ENCODE measurements at places on chromosomes 4 and X.
A peak's percentile ranks its signal among the peaks of the same experiment; 100 is the strongest.

GRCh38 chr4:40731792-40732245 lies 17.9 kb upstream of the NSUN7 start:
- peak; percentile 45 for DNase-seq

- no peak for DNase-seq
These were observed 26.3 kb downstream of the CNGA1 start for GRCh38 chr4:47990145-47990544.

- DNase-seq = no peak
These were observed 1453.4 kb downstream of the STIM2 start for GRCh38 chr4:28313729-28314713.

GRCh38 chr4:26055855-26056254 lies 141.8 kb downstream of the SMIM20 start:
- no peak for DNase-seq

DNA sequence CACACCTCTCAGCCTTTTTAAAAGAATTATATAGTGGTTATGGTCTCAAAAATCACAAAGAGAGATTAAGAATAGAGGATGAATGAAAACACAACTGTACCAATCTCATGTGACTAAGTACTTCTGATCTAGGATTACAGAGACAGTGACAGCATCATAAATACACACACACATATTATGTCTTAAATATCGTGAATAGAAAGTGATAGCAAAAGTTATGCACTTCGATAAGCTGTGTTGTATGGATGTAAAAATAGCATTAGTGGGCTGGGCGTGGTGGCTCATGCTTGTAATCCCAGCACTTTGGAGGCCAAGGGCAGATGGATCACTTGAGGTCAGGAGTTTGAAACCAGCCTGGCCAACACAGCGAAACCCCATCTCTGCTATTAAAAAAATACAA lies 25.0 kb downstream of the GYPA start:
- DNase-seq = no peak

- no peak for DNase-seq
These were observed 629.4 kb upstream of the FRG1 start for GRCh38 chr4:189311251-189311650.

DNA sequence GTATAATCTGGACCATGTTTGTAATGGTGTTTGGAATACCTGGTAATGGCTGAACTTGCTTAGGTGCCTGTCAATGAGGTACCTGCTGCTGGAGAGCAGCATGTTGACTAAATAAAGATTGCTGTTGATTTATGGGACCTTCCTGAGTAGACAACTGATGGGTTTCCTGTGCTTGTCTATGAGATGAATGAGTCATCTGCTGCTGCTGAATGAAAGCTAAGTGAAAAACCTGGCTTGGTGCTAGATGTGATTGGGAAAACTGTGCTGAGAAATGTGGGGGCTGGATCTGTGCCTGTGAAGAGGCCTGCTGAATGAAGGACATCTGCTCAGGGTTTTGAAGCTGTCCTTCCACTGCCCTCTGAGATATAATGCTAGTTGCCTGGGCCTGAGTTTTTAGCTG lies 69.6 kb downstream of the WNK3 start:
- no peak for DNase-seq

DNA sequence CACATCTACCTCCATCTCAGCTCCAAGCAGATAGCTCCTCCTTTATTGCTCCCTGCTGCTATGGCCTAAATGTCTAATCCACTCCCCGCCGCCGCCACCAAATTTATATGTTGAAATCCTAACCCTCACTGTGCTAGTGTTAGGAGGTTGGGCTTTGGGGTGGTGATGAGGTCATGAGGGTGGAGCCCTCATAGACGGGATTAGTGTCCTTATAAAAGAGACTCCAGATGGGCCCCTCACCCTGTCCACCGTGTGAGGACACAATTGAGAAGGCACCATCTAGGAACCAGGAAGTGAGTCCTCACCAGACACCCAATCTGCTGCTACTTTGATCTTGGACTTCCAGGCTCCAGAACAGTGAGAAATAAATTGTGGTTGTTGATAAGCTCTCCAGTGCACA lies 13.6 kb upstream of the TBC1D14 start:
- no peak for DNase-seq

DNA sequence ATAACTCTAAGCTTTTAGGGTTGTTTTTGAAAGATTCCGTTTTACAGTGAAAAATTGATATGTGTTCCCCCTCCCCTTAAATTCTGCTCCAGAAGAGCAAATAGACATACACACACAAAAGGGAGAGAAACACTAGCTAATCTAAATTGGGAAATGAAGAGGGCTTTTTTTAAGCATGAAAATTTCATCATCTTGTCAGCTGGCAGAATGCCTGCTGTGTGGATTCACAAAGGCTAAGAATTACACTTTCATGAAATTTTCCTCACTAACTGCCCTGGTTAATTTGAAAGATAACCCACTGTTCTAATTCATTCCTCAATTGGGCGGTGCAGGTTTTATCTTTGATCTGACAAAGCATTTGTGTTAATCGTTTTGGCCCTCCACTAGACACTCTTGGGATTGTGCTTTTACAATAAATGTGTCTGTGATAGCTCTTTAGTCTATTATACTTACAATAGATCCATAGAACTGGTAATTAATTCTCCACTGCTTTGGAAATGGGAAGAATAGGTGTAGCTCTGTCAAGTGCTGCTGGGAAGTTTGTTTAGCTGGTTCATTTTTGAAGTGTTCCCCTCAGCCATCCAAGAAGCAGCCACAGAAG lies 152.9 kb downstream of the POLA1 start:
- DNase-seq = no peak

- no peak for DNase-seq
These were observed 94.6 kb upstream of the WDR44 start for GRCh38 chrX:118251271-118251670.

GRCh38 chr4:2390784-2391421 lies 27.5 kb downstream of the ZFYVE28 start:
- DNase-seq = no peak

DNA sequence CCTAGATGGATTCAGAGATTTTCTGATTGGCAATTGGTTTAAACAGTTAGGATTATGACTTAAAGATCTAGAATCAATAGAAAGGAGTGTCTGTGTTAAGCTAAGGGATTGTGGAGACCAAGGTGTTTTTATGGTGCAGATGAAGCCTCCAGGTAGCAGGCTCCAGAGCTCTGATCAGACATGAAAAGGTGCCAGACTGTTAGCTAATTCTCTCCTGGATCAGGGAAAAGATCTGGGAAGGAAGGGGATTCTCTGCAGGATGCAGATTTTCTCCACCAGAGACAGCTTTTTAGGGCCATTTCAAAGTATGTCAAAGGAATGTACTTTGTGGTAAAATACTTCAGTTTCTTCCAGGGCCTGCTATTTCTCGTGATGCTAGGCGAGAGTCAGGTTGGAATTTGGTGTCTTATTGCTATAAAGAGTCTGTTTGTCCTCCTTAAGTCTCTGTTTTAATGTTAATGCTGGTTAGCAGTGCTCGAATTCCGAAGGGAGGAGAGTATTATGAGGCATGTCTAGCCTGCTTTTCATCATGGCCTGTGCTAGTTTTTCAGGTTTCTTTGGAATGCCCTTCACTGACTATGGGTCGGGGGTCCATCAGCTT lies 12.0 kb upstream of the GPR78 start:
- no peak for DNase-seq

DNA sequence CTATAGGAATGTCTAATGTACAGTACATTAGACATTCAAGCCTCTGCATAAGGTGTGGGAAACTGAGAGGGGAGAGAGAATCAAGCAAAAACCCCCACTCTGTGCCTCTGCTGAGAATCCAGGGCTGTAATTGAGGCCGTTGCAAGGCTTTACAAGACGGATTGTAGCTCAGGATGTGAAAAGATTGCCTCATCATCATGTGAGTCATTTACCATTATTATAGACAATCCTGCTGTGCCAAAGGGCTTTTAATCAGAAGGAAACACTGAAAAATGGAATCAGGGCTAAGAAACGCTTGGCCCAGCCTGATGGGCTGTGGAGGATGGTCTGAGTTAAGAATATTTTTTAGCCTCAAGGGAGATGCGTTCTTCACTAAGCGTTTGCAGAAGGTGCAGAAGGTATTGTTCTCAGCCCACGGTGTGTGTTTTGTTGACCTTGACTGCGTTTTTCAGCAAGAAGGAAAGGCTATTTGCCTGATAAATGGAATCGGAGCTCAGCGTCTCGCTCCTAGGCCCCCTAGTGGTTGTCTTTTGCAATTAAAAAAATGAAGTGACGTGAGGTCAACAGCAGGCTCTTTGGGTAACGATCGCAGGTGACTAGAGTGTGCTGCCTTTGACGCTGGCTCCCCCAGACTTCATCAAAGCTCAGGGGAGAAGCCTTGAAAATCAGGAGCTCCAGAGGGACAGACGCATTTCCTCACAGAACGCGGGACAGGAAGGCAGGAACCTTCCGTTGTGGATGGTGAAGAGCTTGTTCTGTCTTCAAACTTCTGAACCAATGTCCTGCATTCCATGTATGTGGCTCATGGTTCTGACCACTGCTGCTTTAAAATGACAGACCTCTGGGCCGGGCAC lies 18.1 kb upstream of the CHRNA9 start:
- DNase-seq = no peak

DNA sequence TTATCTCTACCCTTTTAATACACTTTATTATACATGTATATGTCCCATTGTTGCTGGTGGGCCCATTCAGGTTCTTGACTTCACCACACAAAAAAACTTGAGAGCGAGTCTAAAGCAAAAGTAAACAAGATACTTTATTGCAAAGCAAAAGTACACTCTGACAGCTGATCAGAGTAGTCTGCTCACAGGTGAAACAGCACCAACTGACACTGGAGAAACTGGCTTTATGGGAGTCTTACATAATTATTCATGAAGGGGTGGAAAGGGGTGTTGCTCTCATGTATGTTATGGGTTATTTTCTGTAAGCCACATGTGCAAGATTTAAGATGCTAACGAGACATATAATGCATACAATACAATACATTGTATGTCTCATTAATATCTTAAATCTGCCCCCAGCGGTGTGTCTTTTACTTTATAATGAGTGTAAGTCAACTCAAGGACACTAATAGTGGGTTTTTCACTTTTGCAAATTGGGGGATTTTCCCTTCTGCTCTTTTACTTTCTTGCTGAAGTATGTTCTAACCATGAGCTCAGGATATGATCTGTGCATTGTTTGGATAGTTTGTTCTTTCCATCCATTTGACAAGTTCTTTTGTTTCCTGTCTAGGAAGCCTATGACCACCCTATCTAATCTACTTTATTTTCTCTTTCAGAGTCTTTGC lies 256.1 kb upstream of the ITM2A start:
- DNase-seq = no peak

GRCh38 chrX:97234471-97235081 lies 350.9 kb downstream of the RPA4 start:
- DNase-seq = no peak

DNA sequence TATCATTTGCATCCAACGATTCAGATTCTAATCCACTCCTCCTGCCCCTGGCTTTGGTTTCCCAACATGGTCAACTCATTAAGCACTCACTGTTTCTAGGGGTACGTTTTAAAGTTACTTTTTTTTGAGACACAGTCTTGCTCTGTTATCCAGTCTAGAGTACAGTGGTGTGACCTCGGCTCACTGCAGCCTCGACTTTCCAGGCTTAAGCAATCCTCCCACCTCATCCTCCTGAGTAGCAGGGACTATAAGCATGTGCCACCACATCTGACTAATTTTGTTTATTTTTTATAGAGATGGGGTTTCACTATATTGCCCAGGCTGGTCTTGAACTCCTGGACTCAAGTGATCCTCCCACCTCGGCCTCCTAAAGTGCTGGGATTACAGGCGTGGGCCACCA lies 48.9 kb downstream of the TMEM156 start:
- no peak for DNase-seq
